ENCODE measurements at places on chromosomes 2 and 18.

DNA sequence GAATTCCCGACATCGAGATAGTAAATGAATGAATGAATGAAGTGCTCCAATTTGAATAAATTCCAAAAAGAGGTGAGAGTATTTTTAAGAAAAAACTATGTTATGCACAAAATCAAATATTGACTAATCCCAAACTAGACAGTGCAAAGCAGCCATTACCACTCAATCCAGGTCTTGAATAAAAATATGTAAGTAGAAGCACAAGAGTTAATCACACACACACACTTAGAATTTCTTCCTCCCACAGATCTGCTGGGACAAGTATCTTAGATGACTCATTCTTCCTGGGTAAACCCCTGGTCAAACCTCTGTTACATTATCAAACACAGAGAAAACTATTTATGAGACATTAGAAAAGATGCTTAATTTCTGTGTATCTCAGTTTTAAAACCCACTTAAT, 102.0 kb downstream of the PLA2R1 start:
- no peak for DNase-seq

DNA sequence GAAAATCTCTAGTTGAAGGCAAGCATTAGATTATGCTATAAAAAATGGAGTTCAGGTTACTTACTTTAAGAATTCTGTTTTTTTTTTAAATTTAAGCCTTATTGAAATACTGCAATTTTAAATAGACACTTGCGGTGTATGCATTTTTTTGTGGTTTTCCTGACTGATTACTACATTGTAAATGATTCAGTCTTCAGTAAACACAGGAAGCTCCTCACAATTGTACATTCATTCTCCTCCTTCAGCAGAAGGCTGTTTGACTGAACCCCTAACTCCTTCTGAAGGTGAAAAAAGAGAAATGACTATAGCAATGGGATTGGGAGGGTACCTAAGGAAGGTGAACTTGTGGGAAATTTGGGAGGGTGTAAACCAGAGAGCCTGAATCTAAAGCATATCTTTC, 136.1 kb downstream of the GCA start:
- DNase-seq, result no peak

DNA sequence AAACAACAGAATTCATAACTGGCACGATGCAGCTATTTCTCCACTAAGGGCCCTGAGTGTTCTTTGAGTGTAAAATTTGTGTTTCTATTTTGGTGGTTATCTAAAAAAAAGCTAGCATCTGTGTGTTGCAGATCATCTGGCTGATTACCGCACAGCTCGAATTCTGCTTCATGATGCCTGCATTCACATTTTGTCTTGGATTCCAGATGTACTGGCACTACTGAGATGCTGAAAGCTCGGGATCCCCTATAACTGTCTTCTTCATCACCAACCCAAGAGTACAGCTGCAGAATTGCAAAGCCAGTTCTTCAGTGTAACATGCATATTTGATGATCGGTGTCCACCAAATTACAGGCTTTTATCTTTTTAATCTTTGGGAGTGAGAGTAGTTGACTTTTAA, 51.6 kb upstream of the ZNF532 start:
- no peak for DNase-seq

- DNase-seq, result no peak
Measured at GRCh38 chr18:75467851-75468250, 40.3 kb upstream of the SMIM21 start.

DNA sequence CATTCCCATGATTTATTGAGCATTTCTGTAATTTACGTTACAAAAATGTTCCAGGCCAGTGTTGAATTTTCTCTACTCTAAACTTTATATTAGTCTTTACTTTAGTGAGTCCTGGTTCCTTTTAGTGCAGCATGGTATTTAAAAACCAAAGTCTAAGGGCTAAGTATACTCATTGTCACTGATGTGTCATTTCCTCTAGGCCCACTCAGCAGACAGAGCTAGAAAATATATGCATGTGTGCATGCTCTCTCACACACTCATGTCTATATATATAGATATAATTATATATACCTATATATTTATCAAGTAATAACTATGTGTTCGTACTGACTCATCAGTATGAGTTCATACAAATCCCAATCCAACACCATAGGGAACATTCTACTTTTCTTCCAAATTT, 132.5 kb upstream of the SLC8A1 start:
- no peak for DNase-seq

DNA sequence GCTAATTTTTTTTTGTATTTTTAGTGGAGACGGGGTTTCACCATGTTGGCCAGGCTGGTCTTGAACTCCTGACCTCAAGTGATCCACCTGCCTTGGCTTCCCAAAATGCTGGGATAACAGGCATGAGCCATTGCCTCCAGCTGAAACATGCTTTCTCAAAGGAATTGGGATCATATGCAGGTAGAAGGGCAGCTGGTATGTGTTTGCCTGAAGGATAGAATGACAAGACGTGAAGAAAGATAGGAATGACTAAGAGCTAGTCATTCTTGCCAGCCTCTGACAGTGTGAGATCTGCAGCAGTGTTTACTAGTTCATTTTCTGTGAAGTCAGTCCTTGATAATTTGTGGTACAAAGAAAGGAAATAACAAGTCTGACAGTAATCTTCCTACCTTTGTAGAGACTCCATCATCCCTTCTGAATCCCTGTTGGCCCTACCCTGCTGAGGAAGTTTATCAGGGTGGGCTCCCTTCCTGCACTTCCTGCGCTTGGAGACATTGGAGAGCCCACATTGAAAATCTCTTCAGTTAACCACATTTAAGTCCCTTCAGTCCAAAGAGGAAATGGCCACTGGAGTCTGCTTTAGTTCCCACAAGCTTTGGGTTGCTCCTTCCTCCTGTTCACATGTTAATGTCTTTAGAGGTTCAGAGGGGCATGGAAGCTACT, 14.7 kb downstream of the CFLAR start:
- DNase-seq, result peak; percentile 42

DNA sequence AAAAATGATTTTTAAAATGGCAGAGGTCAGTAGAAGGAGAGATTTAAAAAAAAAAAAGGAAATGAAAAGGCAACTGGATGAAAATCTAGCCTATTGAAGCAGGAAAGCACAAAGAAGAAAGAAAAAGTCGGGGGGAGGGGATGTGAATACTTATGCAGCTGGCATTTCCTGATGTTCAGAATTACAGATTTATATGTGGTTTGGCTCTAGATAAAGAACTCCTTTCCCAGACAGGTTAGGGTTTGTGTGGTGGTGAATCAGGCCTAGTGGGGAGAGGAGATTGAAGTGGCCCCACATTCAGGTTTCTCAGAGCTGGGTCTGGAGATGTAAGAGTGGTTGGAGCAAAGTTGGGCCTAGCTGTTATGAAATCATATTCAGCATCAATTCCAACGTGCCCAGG, 394.4 kb downstream of the FIGN start:
- DNase-seq, result no peak

DNA sequence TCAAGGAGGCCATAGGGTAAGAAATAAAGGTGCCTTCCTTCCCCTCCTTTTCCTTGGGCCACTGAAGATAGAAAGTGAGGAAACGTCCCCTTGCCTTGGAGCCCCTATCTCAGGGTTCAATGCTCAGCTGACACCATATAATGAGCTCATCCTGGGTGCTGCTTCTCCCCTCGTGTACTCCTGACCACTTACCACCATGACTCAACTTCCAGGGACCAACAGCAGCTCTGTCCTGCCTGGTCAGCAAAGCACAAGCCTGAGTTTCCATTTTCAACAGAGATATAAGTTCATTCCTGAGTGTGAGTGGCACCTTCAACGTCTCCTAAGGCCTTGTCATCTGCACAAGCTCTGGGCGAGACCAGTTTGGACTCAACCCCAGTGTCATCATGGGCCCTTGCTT, 151.2 kb downstream of the CAPN13 start:
- no peak for DNase-seq

DNA sequence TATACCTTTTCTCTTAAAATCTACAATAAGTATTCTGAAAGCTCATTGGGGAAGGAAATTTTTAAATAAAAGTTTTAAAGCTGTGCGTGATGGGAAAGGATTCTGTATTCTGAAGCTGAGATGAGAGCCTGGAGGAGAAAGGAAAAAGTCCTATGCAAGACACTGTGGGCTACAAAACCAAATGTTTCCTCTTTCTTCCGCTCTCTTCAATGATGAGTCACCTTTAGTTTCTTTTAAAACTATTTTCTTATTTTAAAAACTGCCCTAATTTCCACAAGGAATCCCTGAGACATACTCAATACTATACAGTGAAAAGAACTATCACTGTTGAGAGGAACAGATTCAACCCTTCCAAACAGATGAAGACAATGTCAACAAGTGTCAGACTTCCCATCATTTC, 87.4 kb downstream of the INO80D start:
- no peak for DNase-seq

GRCh38 chr2:133821107-133821760, 253.0 kb upstream of the NCKAP5 start:
- DNase-seq, result no peak

GRCh38 chr2:78832481-78832880, 193.0 kb upstream of the REG3G start:
- no peak for DNase-seq

GRCh38 chr2:176490061-176490861, 221.0 kb downstream of the MTX2 start:
- DNase-seq, result no peak

GRCh38 chr2:212926940-212927339, 224.5 kb downstream of the IKZF2 start:
- no peak for DNase-seq

- DNase-seq, result no peak
Measured at GRCh38 chr2:58435246-58435645, 194.1 kb upstream of the FANCL start.

DNA sequence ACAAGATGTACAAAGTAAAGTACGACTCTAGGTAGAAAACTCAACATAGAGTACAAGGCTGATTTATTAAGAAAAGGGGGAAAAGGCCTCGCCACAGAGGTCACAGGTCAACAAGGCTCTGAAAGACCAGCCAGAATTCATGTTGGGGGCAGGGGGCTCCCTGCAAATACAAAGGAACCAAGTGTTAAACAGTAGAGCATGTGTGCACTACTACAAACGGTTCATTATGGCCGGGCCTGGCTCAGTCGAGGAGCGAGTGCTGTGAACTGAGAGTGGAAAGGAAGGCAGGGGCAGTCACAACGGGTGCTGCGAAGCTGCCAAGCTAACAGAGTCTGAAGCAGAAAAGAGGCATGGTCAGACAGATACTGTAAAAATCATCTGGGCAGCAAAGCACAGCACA, 77.1 kb downstream of the MBOAT2 start:
- no peak for DNase-seq

GRCh38 chr2:233994151-233994550, 56.4 kb upstream of the SPP2 start:
- no peak for DNase-seq

- no peak for DNase-seq
Measured at GRCh38 chr2:21267232-21267835, 143.6 kb downstream of the TDRD15 start.

DNA sequence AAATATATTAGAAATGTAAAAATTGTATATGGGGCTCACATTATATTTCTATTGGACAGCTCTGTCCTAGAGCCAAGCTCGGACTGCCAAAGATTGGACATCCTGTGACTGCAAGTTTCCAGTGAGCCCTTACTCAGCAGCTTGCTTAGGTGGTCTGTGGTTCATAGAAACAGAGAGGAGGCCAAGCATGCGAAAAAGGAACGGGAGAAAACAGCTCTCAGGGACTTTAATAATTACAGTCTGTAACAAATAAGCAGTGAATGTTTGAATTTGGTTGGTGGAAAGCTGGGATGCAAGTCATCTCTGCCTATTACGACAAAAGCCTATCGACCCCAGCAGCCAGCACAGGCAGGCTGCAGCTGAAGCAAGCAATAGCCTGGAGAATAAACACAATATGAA, 35.6 kb downstream of the WIPF1 start:
- no peak for DNase-seq

- DNase-seq, result no peak
Measured at GRCh38 chr2:219701847-219702634, 74.6 kb downstream of the SLC4A3 start.

- DNase-seq, result no peak
Measured at GRCh38 chr2:41736105-41736567, 311.7 kb upstream of the PKDCC start.

GRCh38 chr2:131584380-131584779, 56.7 kb downstream of the CCDC74A start:
- no peak for DNase-seq

DNA sequence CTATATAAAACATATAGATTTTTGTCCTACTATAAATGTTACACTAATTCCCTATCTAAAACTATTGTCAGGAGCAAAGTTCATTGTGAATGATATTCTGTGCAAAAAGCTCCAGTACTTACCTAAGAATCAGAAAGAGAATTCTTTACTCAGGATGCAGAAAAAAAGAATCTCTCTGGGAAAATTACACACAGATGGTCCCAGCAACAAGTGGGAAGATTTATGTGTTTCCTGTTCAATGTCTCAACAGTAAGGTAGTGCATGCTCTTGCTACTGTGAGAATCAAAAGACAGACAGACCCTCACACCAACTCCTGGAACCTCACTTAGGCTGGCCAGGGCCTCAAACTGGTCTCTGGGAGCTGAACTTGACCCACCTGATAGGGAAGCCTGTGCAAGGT, 11.2 kb upstream of the NAPG start:
- DNase-seq, result no peak

DNA sequence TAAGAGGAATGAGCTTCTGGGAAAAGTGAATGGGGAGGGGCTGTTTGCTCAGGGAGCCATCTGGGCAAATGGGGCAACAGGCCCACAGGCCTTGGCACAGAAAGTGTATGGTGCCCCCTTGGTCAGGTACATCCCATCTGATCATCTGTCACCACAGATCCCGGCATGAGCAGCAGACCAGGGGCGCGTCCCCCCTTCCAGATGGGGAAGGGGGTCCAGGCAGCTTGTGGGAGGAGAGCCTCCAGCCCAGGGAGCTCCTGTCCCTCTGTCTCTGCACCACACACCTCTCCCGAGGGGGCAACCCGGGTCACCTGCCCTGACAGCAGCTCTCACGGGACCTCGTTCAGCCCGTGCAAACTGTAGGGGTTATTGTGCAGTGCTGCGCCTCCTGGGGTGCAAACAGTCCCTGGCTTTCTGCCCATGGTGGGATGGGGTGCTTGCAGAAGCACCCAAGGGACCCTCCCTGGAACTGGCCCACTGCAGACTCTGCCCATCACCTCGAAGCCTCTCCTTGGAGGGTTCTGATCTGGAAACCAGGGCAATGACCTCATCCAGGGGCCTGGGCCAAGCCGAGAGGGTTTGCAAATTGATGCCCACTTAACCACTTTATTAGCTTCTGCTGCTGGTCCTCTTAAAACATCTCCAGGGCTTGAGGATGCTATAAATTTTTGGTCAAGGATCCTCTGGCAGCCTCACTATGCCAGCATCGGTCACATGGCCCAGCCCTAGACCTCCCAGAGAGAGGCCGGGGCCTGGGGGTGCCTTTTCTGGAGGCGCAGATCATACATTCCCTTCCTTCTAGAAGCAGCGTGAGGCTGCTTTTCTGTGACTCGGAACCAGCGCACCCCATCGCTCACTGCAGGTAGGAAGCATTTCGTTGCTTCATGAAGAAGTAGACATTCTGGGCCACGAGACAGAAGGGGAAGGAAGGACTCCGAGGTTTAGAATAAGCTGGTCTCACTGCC, 7.6 kb upstream of the BOK start:
- DNase-seq, result no peak

GRCh38 chr18:49169037-49169521, 218.3 kb upstream of the SMAD7 start:
- peak; percentile 5 for DNase-seq

GRCh38 chr2:98572676-98573075, 35.6 kb downstream of the COA5 start:
- no peak for DNase-seq
